Upper lobe of left lung (tissue), 6 donors: ENCODE measurements at places on chromosomes 3 and 15. TPM values are rescaled to one million over a fixed set of nuclear protein-coding genes. Genes with fewer than 3 reads are reported as not detected.
A peak's percentile ranks its signal among the peaks of the same experiment; 100 is the strongest.

GRCh38 chr15:38680775-38681174 is 116.2 kb upstream of the RASGRP1 start:
- H3K4me1 ChIP-seq, result no peaks in the 10 kb centered on the region
- no peak overlapping the region for H3K4me3 ChIP-seq
- no peak overlapping the region for H3K27ac ChIP-seq
- no peaks in the 10 kb centered on the region for H3K36me3 ChIP-seq
- DNase-seq, result no peak

- H3K27me3 ChIP-seq, result peaks cover 20% of the 10 kb centered on the region
- no peak overlapping the region for H3K27ac ChIP-seq
- DNase-seq, result no peak
- H3K4me3 ChIP-seq, result no peak overlapping the region
- peaks cover 8% of the 10 kb centered on the region for H3K4me1 ChIP-seq
Observed at GRCh38 chr15:73754461-73754860, 1.3 kb upstream of the INSYN1 start.

Gene GATA2
- total RNA-seq, result 69.9 TPM

DNA sequence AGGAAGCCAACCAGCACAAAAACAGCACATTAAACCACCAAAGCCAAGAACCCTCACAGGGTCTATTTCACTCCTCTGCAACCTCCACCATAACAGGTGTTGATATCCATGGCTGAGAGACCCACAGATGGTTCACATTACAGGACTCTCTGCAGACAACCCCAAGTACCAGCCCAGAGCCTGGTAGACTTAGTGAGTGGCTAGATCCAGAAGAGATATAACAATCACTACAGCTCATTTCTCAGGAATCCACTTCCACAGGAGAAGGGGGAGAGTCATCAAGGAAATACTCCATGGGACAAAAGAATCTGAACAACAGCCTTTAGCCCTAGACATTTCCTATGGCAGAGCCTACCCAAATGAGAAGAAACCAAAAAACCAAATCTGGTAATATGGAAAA is 168.1 kb upstream of the CD96 start:
- DNase-seq, result no peak
- H3K27me3 ChIP-seq, result no peaks in the 10 kb centered on the region
- H3K36me3 ChIP-seq, result no peaks in the 10 kb centered on the region
- no peaks in the 10 kb centered on the region for H3K4me1 ChIP-seq
- H3K27ac ChIP-seq, result no peak overlapping the region
- H3K4me3 ChIP-seq, result no peak overlapping the region

DNA sequence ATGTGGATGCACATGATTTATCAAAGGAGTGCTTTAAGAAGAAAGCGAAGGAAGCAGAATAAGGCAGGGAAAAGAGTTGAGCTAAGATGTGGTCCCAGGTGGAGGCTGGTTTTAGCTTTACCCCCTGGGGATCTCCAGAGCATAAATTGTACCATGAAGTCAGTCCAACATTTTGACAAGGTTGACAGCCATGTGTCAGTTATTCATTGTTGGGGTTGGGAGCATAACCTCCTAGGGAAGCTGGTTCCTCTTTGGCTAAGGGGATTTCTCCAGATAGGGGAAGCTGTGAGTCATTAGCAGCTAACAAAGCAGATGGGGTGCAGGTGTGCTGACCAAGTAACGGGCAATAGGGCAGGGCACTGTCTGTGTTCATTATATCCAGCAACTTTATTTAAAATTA is 123.7 kb upstream of the IGSF10 start:
- no peak overlapping the region for H3K4me3 ChIP-seq
- no peak for DNase-seq

Gene GALNT15
- 34.7 TPM for total RNA-seq

DNA sequence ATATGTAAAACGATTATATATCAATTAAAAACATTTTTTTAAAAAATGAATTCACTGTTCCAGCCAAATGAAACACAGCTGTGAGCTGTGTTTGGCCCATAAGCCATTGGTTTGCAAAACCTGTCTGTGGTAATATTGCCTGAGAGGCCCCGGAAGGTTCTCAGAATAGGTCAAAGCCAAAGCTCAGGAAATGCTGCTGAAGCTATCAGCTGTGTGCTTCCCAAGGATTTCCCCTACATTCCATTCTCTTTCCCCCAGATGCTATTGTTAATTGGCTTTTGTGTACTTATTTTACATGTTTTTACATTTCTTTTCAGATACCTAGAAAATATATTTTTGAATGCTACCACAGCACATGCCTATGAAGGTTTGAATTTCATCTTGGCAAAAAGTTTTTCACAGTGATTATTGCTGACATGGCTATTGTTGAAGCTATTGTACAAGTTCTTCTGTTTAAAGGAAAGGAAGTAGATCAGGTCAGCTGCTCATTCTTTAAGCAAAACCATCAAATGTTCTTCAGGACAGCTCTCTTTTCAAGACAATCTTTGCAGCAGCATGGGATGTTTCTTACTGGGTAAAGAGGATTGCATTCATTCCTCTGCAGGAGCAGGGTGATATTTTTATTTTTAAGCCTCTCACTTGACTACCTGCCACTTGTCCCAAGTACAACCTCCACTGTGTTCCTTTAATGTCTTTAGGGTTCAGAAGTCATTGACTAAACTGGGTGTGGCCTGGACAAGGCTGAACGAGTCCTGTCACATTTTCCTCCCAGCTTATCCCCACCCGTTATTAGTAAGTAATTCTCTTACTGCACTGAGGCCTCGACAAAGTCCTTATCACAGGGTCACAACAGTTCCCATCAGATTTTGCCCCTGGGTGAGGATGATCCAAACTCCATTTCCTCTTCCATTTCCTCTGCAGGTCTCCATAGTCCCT is 26.3 kb upstream of the BNC1 start:
- no peak overlapping the region for H3K4me3 ChIP-seq
- H3K27me3 ChIP-seq, result no peaks in the 10 kb centered on the region
- no peak for DNase-seq
- H3K36me3 ChIP-seq, result no peaks in the 10 kb centered on the region
- H3K27ac ChIP-seq, result no peak overlapping the region

Gene ITIH3
- 10.5 TPM for total RNA-seq

GRCh38 chr3:149243540-149243939 is 21.9 kb upstream of the CP start:
- DNase-seq, result no peak
- no peaks in the 10 kb centered on the region for H3K27me3 ChIP-seq
- H3K27ac ChIP-seq, result no peak overlapping the region
- peaks cover 26% of the 10 kb centered on the region for H3K4me1 ChIP-seq

GRCh38 chr3:69803681-69804270 is 64.5 kb downstream of the MITF start:
- no peak overlapping the region for H3K27ac ChIP-seq
- no peaks in the 10 kb centered on the region for H3K4me1 ChIP-seq
- DNase-seq, result no peak

DNA sequence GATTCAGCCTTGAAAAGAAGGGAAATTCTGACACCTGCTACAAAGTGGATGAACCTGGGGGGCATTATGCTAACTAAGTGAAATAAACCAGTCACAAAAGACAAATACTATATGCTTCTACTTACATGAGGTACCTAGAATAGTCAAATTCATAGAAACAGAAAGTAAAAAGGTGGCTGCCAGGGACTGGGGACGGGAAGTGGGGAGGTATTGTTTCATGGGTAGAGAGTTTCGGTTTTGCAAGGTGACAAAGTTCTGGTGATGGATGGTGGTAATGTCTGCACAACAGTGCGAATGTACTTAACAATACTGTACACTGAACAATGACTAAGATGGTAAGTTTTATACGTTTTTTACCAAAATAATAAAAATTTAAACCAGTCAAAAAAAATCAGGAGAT is 4.8 kb downstream of the IDH2 start:
- no peaks in the 10 kb centered on the region for H3K36me3 ChIP-seq
- H3K27ac ChIP-seq, result peak overlapping the region; percentile 52
- H3K27me3 ChIP-seq, result no peaks in the 10 kb centered on the region
- no peak for DNase-seq
- H3K4me3 ChIP-seq, result no peak overlapping the region

- no peak overlapping the region for H3K27ac ChIP-seq
- H3K4me1 ChIP-seq, result peaks cover 2% of the 10 kb centered on the region
- DNase-seq, result no peak
Observed at GRCh38 chr3:64494526-64494925, 193.3 kb downstream of the ADAMTS9 start.

GRCh38 chr15:71730277-71731144 is 79.8 kb upstream of the NR2E3 start:
- no peak for DNase-seq
- H3K4me1 ChIP-seq, result peaks cover 4% of the 10 kb centered on the region
- no peaks in the 10 kb centered on the region for H3K36me3 ChIP-seq
- H3K27ac ChIP-seq, result no peak overlapping the region

GRCh38 chr3:18445401-18446148 is 20.4 kb upstream of the SATB1 start:
- H3K27ac ChIP-seq, result no peak overlapping the region
- DNase-seq, result no peak
- H3K27me3 ChIP-seq, result no peaks in the 10 kb centered on the region

- H3K4me3 ChIP-seq, result peak overlapping the region; percentile 53
- H3K27ac ChIP-seq, result peak overlapping the region; percentile 21
- H3K36me3 ChIP-seq, result no peaks in the 10 kb centered on the region
Observed at GRCh38 chr3:72887343-72887704, 522 bp upstream of the GXYLT2 start.

DNA sequence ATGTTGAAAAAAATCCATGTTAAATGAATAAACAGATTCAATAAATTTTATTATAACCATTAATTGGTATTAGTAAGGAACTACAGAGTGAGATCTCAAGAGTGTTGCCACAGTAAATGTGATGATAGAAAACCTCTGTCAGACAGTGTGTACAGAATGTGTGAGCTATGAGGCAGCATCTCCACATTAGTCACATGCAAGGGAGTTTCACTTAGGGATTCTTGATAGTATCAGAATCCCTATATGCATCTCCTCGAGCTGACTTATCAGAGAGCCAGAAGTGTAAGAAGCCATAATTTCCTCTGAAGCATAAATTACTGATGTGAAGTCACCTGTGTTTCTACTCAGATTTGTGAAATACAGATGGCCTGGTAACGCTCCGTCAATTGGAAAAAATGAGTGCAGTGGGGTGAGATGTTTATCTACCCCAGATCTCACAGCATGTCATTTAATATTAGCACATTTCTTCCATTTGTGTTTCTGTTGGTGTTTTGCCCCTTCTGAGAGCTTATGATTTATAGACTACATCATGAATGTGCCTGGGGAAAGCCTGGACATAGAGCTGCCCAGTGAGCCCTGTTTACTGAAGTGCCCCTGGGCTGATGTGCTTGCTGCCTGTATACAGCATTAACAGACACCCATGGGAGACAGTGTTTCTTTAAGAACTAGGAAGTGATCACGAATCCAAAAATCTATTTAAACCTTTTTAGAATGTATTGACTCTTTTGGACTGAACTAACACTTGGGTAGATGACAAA is 262.4 kb downstream of the CPNE4 start:
- H3K27ac ChIP-seq, result no peak overlapping the region
- H3K4me3 ChIP-seq, result no peak overlapping the region
- no peaks in the 10 kb centered on the region for H3K4me1 ChIP-seq

GRCh38 chr3:70383360-70383831 is 71.0 kb upstream of the MDFIC2 start:
- no peaks in the 10 kb centered on the region for H3K36me3 ChIP-seq
- no peaks in the 10 kb centered on the region for H3K4me1 ChIP-seq
- DNase-seq, result no peak
- no peaks in the 10 kb centered on the region for H3K27me3 ChIP-seq

GRCh38 chr15:27176785-27177406 is 205.9 kb downstream of the GABRG3 start:
- no peak for DNase-seq
- no peak overlapping the region for H3K27ac ChIP-seq
- no peaks in the 10 kb centered on the region for H3K27me3 ChIP-seq
- no peaks in the 10 kb centered on the region for H3K36me3 ChIP-seq

Gene DIS3L
- 20.1 TPM for total RNA-seq

Gene SLCO2A1
- 131 TPM for total RNA-seq

DNA sequence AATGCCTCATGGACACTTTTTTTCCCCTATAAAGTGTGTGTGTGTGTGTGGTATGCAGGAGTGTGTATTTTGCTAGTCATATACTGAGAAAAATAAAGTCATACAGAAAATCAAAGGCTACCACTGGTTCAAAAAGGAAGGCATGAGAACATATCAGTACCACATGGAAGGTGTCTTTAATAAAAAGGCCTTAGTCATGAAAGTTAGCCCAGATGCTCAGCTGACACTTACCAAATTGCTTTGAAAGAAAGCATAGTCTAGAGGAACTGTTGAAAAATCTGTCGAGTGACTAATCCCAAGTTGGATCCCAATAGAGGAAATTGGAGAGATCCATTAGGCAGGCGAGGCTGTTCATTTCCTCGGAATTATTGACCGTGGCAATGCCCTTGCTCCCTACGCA is 432.9 kb upstream of the CFAP20DC start:
- no peaks in the 10 kb centered on the region for H3K36me3 ChIP-seq
- no peak overlapping the region for H3K4me3 ChIP-seq
- no peak overlapping the region for H3K27ac ChIP-seq
- no peaks in the 10 kb centered on the region for H3K27me3 ChIP-seq

DNA sequence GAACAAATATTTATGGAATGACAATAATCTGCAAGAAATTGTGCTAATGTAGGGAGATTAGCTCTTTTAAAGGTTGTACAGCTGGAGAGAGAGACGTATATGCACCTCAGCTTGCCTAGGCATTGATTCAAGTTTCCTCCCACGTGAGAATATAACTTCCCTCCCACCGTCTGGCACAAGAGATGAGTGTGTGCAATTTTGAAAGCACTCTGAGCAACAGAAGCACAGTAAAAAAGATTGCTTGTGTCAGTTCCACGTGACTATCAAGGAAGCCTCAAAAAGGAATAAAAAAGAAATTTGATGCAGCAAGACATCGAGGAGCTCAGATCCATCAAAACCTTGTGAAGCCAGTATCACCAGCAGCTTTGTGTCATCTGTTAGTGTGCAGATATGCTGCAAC is 435.3 kb downstream of the TUSC7 start:
- no peak overlapping the region for H3K27ac ChIP-seq
- DNase-seq, result no peak
- no peak overlapping the region for H3K4me3 ChIP-seq
- no peaks in the 10 kb centered on the region for H3K36me3 ChIP-seq
- H3K4me1 ChIP-seq, result no peaks in the 10 kb centered on the region

GRCh38 chr3:187662848-187663409 is 7.3 kb downstream of the SST start:
- no peaks in the 10 kb centered on the region for H3K4me1 ChIP-seq
- H3K36me3 ChIP-seq, result no peaks in the 10 kb centered on the region
- H3K27ac ChIP-seq, result no peak overlapping the region
- H3K4me3 ChIP-seq, result no peak overlapping the region
- no peaks in the 10 kb centered on the region for H3K27me3 ChIP-seq

- H3K4me1 ChIP-seq, result no peaks in the 10 kb centered on the region
- no peaks in the 10 kb centered on the region for H3K27me3 ChIP-seq
- DNase-seq, result no peak
Observed at GRCh38 chr3:121796970-121797369, 37.9 kb downstream of the IQCB1 start.

- no peak overlapping the region for H3K27ac ChIP-seq
- no peak overlapping the region for H3K4me3 ChIP-seq
- no peaks in the 10 kb centered on the region for H3K4me1 ChIP-seq
- no peaks in the 10 kb centered on the region for H3K27me3 ChIP-seq
- no peak for DNase-seq
Observed at GRCh38 chr15:73677146-73677607, 7.0 kb upstream of the CD276 start.

Gene SH2D7
- not detected for total RNA-seq

Gene PTPRG
- total RNA-seq, result 73.6 TPM

Gene SCAPER
- total RNA-seq, result 22.4 TPM

GRCh38 chr3:30308131-30308530 is 298.3 kb upstream of the TGFBR2 start:
- H3K27me3 ChIP-seq, result no peaks in the 10 kb centered on the region
- H3K36me3 ChIP-seq, result no peaks in the 10 kb centered on the region
- DNase-seq, result no peak
- H3K4me3 ChIP-seq, result no peak overlapping the region
- no peaks in the 10 kb centered on the region for H3K4me1 ChIP-seq
- no peak overlapping the region for H3K27ac ChIP-seq
